ENCODE measurements at places on chromosomes 1 and 21. TPM values are rescaled to one million over a fixed set of nuclear protein-coding genes. Genes with fewer than 3 reads are reported as not detected.
A peak's percentile ranks its signal among the peaks of the same experiment; 100 is the strongest.

DNA sequence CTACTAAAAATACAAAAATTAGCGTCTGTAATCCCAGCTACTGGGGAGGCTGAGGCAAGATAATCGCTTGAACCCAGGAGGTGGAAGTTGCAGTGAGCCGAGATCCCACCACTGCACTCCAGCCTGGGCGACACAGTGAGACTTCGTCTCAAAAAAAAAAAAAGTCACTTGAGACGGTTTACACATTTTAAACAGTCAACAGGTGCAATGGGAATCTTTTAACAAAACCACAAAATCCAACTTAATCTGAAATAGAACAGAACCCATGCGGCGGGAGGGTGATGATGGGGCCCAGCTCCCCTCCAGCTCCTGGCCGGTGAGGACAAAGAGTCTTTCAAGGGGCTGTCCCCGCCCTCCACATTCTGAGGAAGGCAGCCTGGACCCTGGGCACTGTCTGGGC is 48.3 kb downstream of the TP73 start:
- no peak overlapping the region for H3K4me3 ChIP-seq
- no peaks in the 10 kb centered on the region for H3K4me1 ChIP-seq
- DNase-seq = no peak
- no peak overlapping the region for H3K27ac ChIP-seq
- peaks cover 43% of the 10 kb centered on the region for H3K27me3 ChIP-seq
- H3K36me3 ChIP-seq = no peaks in the 10 kb centered on the region

The UMODL1 gene
- not detected for total RNA-seq

GRCh38 chr21:39321424-39321823 is 8.0 kb upstream of the BRWD1 start:
- H3K4me1 ChIP-seq = peaks cover 20% of the 10 kb centered on the region
- H3K36me3 ChIP-seq = no peaks in the 10 kb centered on the region
- peak overlapping the region; percentile 78 for H3K27ac ChIP-seq
- peak; percentile 13 for DNase-seq
- no peaks in the 10 kb centered on the region for H3K27me3 ChIP-seq

DNA sequence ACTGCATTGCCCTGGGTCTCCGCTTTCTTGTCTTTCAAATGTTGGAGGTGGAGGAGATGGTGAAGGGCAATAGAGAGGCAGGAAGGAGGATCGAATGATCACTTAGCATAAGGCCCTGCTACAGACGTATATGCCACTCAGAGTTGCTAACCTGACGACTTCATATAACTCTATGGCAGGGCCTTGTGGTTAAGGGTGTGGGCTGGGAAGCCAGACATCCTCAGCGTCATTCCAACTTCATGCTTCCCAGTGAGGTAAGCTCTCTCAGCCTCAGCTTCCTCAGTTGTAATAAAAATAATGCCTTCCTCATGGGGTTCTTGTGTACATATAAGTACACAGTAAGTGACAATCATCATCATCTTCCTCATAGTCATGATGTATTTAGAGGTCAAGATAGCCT is 54.6 kb downstream of the CASQ2 start:
- H3K4me1 ChIP-seq = no peaks in the 10 kb centered on the region
- DNase-seq = no peak
- H3K4me3 ChIP-seq = no peak overlapping the region
- H3K36me3 ChIP-seq = no peaks in the 10 kb centered on the region
- no peak overlapping the region for H3K27ac ChIP-seq

GRCh38 chr1:182974506-182975191 is 21.7 kb upstream of the SHCBP1L start:
- no peak overlapping the region for H3K27ac ChIP-seq
- peaks cover 7% of the 10 kb centered on the region for H3K4me1 ChIP-seq
- DNase-seq = no peak
- no peaks in the 10 kb centered on the region for H3K36me3 ChIP-seq

DNA sequence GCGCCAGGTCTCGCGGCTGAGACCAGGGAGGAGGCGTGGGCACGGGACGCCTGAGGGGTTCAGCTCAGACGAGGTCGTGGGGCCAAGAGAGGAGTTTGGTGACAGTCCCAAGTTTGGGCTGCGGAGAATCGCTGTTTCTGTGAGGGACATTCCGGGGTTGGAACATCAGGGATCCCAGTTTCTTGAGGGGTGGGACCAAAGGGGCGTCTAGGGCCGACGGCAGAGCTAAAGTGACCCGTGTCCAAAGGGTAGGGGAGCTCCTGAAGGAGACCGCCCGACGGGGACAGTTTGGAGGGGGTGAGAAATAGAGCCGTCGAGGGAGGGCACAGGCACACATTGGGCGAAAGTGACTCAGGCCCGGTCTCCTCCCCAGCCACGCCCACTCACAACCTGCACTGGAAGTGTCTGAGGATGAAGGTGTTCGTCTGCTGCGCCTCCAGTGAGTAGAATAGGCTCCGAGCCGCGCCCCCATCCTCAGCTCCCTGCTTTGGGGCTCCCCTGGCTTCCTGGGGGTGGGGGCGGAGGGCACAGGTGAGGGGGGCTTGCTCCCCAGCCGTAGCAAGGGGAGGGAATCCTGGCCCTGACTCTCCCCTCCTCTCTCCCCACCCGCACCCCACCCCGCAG is 7.0 kb downstream of the EFNA3 start:
- peaks cover 36% of the 10 kb centered on the region for H3K27me3 ChIP-seq
- peak overlapping the region; percentile 14 for H3K27ac ChIP-seq
- H3K4me1 ChIP-seq = peaks cover 5% of the 10 kb centered on the region
- H3K36me3 ChIP-seq = no peaks in the 10 kb centered on the region
- peak overlapping the region; percentile 76 for H3K4me3 ChIP-seq
- DNase-seq = peak; percentile 21

GRCh38 chr1:180636138-180636537 is 4.3 kb downstream of the XPR1 start:
- H3K27ac ChIP-seq = no peak overlapping the region
- H3K4me1 ChIP-seq = no peaks in the 10 kb centered on the region
- no peak overlapping the region for H3K4me3 ChIP-seq
- no peaks in the 10 kb centered on the region for H3K36me3 ChIP-seq

DNA sequence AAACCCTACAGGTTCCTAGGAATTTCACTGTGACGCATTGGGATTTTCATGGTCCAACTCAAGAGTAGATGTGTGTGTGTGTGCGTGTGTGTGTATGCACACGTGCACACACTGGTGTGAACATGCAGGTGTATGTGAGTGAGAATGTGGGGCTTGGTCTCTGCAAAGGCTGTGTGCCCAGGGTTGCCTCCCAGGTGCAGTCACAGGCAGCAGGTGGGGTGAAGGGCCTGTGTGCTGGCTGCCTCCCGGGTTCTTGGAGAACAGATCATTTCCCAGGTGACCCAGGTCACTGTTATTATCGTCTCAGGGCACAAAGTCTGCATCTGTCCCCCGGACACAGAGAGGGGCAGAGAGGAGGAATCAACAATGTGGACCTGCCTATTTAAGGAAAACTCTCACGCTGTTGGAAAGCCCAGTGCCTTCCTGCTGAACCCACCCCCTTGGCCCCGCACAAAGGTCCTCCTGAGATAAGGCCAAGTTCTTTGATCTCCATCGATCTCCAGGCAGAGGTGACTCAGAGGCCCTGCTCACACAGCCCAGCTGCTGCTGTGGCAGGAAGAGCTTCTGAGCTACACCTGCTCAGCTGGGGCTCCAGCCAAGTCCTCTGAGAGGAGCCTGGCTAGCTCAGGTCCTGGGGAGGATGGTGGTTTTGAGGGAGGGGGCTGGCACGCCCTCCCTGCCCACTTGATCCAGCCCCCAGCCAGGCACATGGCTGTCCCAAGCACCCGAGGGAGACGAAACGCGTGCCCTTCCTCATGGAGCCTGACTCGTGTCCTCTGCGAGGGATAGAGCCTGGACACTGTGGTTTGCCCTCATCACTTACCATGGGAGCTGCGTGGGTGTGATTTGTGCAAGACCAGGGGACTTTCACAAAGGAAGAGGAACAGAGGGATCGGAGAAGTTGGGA is 134.0 kb upstream of the ARHGEF16 start:
- H3K36me3 ChIP-seq = no peaks in the 10 kb centered on the region
- no peak overlapping the region for H3K4me3 ChIP-seq
- peaks cover 2% of the 10 kb centered on the region for H3K27me3 ChIP-seq
- no peak overlapping the region for H3K27ac ChIP-seq
- no peaks in the 10 kb centered on the region for H3K4me1 ChIP-seq

The MKNK1 gene
- total RNA-seq = 16.4 TPM

DNA sequence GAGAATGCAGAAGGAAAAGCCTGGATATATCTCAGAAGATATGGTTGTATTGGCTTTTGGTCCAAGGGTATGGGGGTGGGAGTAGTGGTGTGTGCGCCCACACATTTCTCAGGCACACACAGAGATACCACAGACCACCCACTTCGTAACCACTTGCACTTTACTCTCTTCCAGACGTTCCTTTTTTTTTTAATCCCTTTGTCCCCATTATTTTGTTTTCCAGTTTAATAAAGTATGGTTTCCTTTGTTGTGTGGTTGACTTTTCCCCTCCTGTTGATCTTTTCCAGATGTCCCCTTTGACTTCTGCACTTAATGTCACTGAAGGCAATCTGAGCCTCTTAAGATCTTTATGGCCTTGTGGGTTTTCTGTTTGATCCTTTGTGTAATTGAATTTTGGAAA is 10.5 kb upstream of the TARS2 start:
- H3K36me3 ChIP-seq = peaks cover 12% of the 10 kb centered on the region
- no peak overlapping the region for H3K27ac ChIP-seq

The EPHB2 gene
- total RNA-seq = 54.7 TPM

- H3K4me3 ChIP-seq = no peak overlapping the region
- no peak for DNase-seq
- no peak overlapping the region for H3K27ac ChIP-seq
- H3K36me3 ChIP-seq = no peaks in the 10 kb centered on the region
- H3K27me3 ChIP-seq = no peaks in the 10 kb centered on the region
- H3K4me1 ChIP-seq = no peaks in the 10 kb centered on the region
Measured at GRCh38 chr1:49208712-49209111, 432.0 kb upstream of the BEND5 start.

GRCh38 chr21:33424214-33424613 is 21.0 kb downstream of the IFNGR2 start:
- peaks cover 6% of the 10 kb centered on the region for H3K4me1 ChIP-seq
- H3K36me3 ChIP-seq = peaks cover 53% of the 10 kb centered on the region
- no peak overlapping the region for H3K4me3 ChIP-seq

- no peaks in the 10 kb centered on the region for H3K4me1 ChIP-seq
- no peak for DNase-seq
- H3K4me3 ChIP-seq = no peak overlapping the region
- no peaks in the 10 kb centered on the region for H3K27me3 ChIP-seq
- no peak overlapping the region for H3K27ac ChIP-seq
Measured at GRCh38 chr1:53787655-53788054, 48.7 kb upstream of the GLIS1 start.

GRCh38 chr1:173823781-173824314 is 625 bp upstream of the DARS2 start:
- no peaks in the 10 kb centered on the region for H3K27me3 ChIP-seq
- peaks cover 2% of the 10 kb centered on the region for H3K4me1 ChIP-seq
- DNase-seq = peak; percentile 20

GRCh38 chr1:156556354-156556753 is 16.0 kb downstream of the IQGAP3 start:
- no peak overlapping the region for H3K27ac ChIP-seq
- H3K4me3 ChIP-seq = no peak overlapping the region
- peaks cover 8% of the 10 kb centered on the region for H3K36me3 ChIP-seq
- no peaks in the 10 kb centered on the region for H3K27me3 ChIP-seq
- no peak for DNase-seq

DNA sequence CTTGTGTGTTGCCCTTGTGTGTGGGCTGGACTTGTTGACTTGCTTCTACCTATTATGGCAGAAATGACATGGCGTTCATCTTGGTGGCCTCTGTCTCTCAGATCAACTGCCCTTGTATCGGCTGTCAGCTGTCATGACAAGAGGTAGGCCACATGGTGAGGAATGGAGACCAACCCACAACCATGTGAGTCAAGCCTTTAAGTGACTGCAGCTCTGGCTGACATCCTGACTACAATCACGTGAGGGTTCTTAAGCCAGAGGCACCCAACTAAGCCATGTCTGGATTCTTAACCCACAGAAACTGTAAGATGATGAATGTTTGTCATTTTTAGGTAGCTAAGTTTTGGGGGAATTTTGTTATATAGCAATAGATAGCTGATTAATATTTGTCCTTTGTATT is 82.1 kb downstream of the KCND3 start:
- DNase-seq = no peak
- H3K27ac ChIP-seq = no peak overlapping the region
- H3K36me3 ChIP-seq = no peaks in the 10 kb centered on the region
- no peaks in the 10 kb centered on the region for H3K4me1 ChIP-seq
- peaks cover 5% of the 10 kb centered on the region for H3K27me3 ChIP-seq
- H3K4me3 ChIP-seq = no peak overlapping the region

The HSD3B2 gene
- not detected for total RNA-seq

- no peaks in the 10 kb centered on the region for H3K36me3 ChIP-seq
- no peak for DNase-seq
- H3K27ac ChIP-seq = no peak overlapping the region
- no peak overlapping the region for H3K4me3 ChIP-seq
- H3K27me3 ChIP-seq = peaks cover 8% of the 10 kb centered on the region
Measured at GRCh38 chr1:167126317-167126716, 32.4 kb downstream of the STYXL2 start.

DNA sequence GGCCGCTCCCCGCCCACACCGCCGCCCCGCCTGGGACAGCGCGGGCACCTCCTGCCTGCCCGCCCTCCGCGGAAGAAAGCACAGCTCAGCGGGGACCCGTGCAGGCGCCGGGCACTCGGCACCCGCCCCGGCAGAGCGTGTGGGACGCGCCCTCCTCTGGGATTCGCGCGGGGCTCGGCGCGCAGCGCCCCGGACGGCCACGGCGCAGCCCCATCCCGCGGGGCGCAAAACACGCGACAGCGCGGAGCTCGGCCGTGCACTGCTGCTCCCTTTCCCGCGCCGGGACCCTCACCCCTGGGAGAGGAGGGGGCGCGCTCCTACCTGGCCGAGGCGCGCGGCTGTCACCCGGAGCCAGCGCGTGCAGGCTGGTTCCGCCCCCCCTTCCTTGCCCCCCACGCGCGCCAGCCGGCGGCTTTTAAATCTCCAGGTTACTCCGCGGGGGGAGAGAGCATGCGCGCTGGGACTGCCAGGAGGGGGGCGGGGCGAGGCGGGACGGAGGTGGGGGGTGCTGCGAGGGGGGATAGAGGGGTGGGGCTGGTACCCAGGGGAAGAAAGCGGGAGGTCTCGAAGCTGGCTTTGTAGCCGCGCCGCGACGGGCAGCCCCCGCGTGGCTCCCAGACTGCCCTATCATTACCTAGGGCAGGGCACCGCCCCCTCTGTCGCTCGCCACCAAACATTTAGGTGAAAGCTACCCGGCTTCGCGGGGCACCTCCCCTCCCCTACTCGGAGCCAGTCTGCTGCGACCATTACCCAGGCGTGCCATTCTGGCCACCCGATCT is at the start of gene SLC45A3:
SLC45A3 (minus strand) TSS at position 437 of the 779 bp plus-strand sequence. CDS start 15,853 bp downstream, outside the sequence.
- peak within 1 kb of the TSS; percentile 65 for H3K27ac ChIP-seq

GRCh38 chr1:178945763-178946266 is 74.9 kb upstream of the ANGPTL1 start:
- no peaks in the 10 kb centered on the region for H3K36me3 ChIP-seq
- H3K4me1 ChIP-seq = no peaks in the 10 kb centered on the region
- H3K4me3 ChIP-seq = no peak overlapping the region
- peak; percentile 12 for DNase-seq
- peaks cover 2% of the 10 kb centered on the region for H3K27me3 ChIP-seq
- H3K27ac ChIP-seq = no peak overlapping the region

The DMBX1 gene
- not detected for total RNA-seq

Data from IMR-90 (cell line).